ENCODE measurements at places on chromosomes 5 and 9.

DNA sequence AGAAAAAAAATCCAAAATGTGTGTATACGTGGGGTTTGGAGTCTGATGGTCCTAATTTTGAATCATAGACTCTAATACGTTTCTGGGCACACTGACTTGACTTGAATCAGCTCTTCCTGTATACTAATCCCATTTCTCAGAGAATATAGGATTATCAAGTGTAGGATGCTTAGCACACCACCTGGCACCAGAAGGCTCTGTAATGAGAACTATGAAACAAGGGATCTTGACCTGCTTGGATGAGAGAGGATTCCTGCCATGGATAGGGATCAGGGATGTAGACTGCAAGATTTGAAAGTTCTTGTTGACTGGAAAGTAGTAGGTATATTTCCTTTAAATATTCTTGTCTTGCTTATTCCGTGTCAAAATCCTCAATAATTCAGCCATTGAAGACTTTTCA, 7.8 kb downstream of the HSPA4 start:
- no peak for DNase-seq

DNA sequence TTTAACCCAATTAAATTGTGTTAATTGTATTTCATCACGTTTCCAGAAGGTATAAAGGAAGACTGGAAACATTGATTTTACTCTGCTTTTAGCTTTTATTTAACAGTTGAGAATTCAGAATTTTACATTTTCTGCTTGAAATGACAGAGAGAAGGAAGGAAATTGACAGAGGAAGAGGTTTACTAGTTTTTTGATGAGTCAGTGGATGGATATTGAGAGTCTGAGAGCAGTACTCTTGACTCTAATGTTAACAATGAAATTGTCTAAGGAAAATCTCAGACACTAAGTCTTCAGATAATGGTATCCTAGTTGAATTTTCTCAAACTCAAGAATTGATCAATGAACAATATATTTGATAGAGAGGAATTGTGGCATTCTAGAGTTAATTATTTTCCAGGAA, 60.6 kb downstream of the IPO11 start:
- DNase-seq, result no peak

GRCh38 chr9:5524090-5524489, 13.8 kb downstream of the PDCD1LG2 start:
- no peak for DNase-seq

DNA sequence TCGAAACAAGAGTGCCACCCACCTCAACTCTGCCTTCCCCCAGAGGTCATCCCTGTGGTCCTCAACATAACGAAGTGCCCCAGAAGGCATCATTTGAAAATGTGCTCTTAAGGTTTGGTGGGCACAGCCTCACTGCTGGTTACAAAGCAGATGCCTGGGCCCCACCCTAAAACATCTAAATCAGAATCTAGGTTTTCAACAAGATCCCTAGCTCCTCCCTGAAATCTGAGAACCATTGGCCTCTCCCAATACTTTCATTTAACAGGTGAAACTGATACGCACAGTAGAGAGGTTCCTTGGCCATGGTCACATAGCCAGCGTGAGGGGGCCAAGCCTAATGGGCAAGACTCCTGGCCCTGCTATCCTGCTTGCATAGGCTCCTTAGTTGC, 376.2 kb upstream of the CLINT1 start:
- DNase-seq, result no peak

DNA sequence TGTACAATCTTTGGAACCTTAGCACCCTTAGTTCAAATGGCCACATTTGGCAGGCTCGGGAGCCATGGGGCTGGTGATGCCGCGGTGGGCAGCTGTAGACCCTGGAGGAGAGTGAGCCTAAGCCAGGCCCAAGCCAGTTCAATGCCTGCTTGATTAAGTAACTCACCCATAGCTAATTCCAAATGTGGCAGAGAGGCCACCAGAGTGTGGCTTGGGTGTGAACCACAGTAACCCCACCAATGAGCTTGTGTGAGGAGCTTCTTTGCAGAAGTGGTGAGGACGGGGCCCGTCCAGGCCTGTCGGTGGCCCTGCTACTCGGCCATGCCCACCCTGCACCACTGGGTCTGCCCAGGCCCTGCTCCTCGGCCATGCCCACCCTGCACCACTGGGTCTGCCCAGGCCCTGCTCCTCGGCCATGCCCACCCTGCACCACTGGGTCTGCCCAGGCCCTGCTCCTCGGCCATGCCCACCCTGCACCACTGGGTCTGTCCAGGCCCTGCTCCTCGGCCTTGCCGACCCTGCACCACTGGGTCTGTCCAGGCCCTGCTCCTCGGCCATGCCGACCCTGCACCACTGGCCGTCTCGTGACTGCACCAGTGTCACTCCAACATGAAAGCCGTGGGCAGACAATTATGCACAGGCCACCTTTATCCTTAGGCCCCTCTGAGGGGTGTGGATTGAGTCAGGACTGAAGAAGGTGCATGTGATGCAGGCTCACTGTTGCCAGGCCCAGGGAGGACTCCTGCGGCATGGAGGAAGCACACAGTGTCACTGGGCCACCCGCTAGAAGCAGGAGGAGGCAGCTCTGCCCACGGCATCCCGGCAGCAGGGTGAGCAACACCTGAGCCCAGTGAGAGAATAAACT, 75.4 kb downstream of the MRPL36 start:
- no peak for DNase-seq

GRCh38 chr5:11609570-11610303, 294.5 kb downstream of the CTNND2 start:
- no peak for DNase-seq
